ENCODE measurements at places on chromosomes 4 and X. TPM values are rescaled to one million over a fixed set of nuclear protein-coding genes. Genes with fewer than 3 reads are reported as not detected.

SHROOM2 gene
- 0.49 TPM for total RNA-seq

CT45A2 gene
- total RNA-seq: not detected

STAP1 gene
- 0.16 TPM for total RNA-seq

CENPVL2 gene
- total RNA-seq: not detected

SPIN4 gene
- 1.8 TPM for total RNA-seq

ABLIM2 gene
- 0.32 TPM for total RNA-seq

TNMD gene
- not detected for total RNA-seq

DKC1 gene
- 24.1 TPM for total RNA-seq

UPF3B gene
- total RNA-seq: 1.3 TPM

PF4V1 gene
- 4.9 TPM for total RNA-seq

RCHY1 gene
- 5.8 TPM for total RNA-seq

CXCL3 gene
- 7.0 TPM for total RNA-seq

NEUROG2 gene
- total RNA-seq: not detected

UGT8 gene
- total RNA-seq: not detected

ZDHHC15 gene
- under 0.01 TPM for total RNA-seq

CFAP47 gene
- not detected for total RNA-seq

GABRG1 gene
- not detected for total RNA-seq

TACC3 gene
- 12.5 TPM for total RNA-seq

KDM5C gene
- total RNA-seq: 40.1 TPM

NDNF gene
- total RNA-seq: under 0.01 TPM

TXK gene
- total RNA-seq: not detected

MED28 gene
- 14.4 TPM for total RNA-seq

GPRASP1 gene
- total RNA-seq: 0.32 TPM

SPANXB1 gene
- not detected for total RNA-seq

TLR7 gene
- not detected for total RNA-seq

F9 gene
- not detected for total RNA-seq

FRMPD4 gene
- total RNA-seq: 5.2 TPM

MAP3K15 gene
- not detected for total RNA-seq

FGG gene
- not detected for total RNA-seq

PABPC4L gene
- 0.72 TPM for total RNA-seq

CCDC160 gene
- not detected for total RNA-seq

MAGEA10 gene
- not detected for total RNA-seq

PIR gene
- total RNA-seq: 31.1 TPM

KLKB1 gene
- 6.0 TPM for total RNA-seq

MAGEA4 gene
- not detected for total RNA-seq

NELFA gene
- 10.4 TPM for total RNA-seq

CLDN34 gene
- not detected for total RNA-seq

TCEAL9 gene
- total RNA-seq: 137 TPM

RTL3 gene
- total RNA-seq: not detected
